H1 (cell line): ENCODE measurements at places on chromosomes 2 and 18.

DNA sequence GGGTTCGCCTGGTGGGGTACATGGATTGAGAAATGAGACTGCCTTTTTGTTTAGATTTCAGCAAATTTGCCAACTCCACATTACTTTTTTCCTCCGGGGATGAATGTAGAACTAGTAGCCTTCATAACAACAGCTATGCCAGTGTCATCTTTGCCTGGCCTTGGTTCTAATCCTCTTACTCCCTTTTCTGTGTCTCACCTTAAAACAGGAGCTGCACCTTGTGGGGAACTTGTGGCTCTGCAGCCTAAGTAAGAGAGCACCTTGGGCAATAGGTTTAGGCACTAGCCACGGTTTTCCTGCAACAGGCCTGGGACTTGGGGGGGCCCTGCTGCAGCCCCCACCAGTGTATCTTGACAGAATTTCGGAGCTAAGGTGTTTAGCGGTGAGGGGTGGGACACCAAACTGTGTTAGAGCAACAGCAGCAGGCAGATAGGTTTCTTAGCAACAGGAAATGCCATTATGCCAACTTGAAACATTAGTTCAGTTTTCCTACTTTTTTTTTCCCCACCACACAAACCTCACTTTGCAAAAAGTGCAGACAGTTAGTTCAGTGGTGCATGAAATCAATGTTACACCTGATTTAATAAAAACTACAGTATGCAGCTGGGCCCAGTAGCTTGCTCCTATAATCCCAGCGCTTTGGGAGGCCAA lies 173.7 kb downstream of the PRKCE start:
- no peak for DNase-seq

GRCh38 chr18:44885507-44885906 lies 204.8 kb downstream of the SETBP1 start:
- DNase-seq: no peak

DNA sequence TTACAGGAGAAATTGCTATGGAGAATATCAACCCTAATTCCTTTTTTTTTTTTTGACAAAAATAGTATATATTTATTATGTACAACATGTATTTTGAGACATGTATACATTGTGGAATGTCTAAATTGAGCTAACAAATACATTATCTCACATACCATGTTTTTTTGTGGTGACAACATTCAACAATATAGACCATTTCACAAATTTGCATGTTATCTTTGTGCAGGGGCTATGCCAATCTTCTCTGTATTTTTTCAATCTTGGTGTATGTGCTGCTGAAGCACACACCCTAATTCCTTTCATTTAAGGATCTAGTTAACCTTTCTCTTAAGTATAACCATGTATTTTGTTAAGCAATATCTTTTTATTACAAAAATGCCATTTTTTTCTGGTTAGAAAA lies 13.2 kb downstream of the SLC39A10 start:
- DNase-seq: no peak

GRCh38 chr2:133271105-133271504 lies 297.2 kb downstream of the NCKAP5 start:
- no peak for DNase-seq

GRCh38 chr2:85705680-85706039 lies 11.5 kb downstream of the GNLY start:
- no peak for DNase-seq

GRCh38 chr2:86764661-86765309 lies 25.9 kb downstream of the CD8A start:
- no peak for DNase-seq

DNA sequence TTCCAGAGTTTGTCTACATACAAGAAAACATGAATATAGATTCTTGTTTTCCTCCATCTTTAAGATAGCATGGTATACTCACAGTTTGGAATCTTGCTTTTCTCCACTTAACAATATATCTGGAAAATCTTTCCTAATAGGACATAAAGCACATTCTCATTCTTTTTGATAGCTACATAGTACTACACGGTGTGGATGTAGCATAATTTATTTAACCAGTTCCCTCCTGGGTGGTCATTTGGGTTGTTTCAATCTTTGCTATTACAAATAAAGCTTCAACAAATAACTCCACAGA lies 19.7 kb downstream of the MXD1 start:
- no peak for DNase-seq

DNA sequence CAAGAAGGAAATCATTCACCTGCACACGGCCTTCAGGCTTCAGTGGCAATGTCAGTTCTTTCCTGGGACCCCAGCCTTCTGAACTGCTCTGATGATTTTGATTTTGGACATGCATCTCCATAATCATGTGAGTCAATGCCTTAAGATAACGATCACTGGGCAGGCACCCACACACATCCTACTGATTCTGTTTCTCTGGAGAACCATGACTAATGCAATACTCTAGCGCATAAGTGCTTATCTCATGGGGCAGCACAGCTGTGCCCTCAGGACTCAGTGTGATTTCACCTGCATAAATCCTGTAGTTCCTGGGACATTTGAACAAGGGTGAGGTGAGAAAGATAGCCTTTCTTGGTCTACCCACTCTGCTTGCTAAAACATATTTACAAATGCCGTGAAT lies 144.6 kb downstream of the AKAIN1 start:
- no peak for DNase-seq

GRCh38 chr2:73830871-73831401 lies 2.2 kb downstream of the STAMBP start:
- DNase-seq: no peak

GRCh38 chr2:67528320-67528719 lies 131.2 kb downstream of the ETAA1 start:
- DNase-seq: no peak

GRCh38 chr2:236021499-236022057 lies 146.6 kb downstream of the GBX2 start:
- DNase-seq: no peak

GRCh38 chr2:180240774-180241173 lies 233.7 kb upstream of the CWC22 start:
- no peak for DNase-seq

DNA sequence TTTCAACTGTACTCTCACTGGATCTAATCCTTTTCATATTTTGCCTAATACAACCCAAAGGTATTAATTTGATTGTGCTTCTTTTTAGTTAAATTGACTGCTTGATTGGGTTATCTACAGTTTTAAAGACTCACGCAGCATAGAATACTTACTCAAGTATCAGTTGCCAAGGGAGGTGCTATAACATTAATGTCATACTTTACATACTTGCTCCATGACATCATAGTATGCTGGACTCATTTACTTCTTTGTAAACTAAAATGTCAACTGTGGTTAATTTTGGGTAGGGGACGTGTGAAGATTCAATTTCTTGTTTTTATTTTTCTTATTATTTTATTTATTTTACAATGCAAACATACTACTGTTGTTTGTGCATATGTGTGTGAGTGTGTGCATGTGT lies 716.2 kb upstream of the VRK2 start:
- no peak for DNase-seq

- no peak for DNase-seq
These were observed 504.2 kb downstream of the EIPR1 start for GRCh38 chr2:2873450-2873811.

GRCh38 chr2:205811387-205811786 lies 129.1 kb downstream of the NRP2 start:
- no peak for DNase-seq

GRCh38 chr18:48756511-48757226 lies 194.1 kb downstream of the SMAD7 start:
- DNase-seq: no peak

GRCh38 chr2:216560838-216561270 lies 62.2 kb downstream of the RPL37A start:
- no peak for DNase-seq

GRCh38 chr2:235773188-235773928 lies 279.5 kb downstream of the AGAP1 start:
- DNase-seq: no peak

DNA sequence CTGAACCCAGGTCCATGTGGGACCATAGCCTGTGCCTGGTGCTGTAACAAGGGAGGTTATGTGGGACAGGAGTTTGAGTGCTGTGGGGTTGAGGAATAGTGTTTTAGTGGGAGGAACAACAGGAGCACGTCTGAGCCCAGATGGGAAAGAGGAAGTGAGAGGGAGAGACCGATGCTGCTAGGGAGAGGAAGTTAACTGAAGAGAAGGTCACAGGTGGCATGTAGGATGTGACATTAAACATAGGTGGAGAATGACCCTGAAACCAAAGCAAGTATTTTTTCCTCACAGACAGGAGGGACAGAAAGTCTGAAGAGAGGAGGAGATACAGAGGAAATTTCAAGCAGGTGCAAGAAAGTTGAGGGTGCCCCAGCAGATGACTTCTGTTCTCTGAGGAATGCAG lies 87.8 kb downstream of the ACOXL start:
- DNase-seq: no peak

GRCh38 chr18:28804512-28805202 lies 627.7 kb upstream of the CDH2 start:
- no peak for DNase-seq

GRCh38 chr2:165002638-165003037 lies 47.3 kb upstream of the SLC38A11 start:
- no peak for DNase-seq

DNA sequence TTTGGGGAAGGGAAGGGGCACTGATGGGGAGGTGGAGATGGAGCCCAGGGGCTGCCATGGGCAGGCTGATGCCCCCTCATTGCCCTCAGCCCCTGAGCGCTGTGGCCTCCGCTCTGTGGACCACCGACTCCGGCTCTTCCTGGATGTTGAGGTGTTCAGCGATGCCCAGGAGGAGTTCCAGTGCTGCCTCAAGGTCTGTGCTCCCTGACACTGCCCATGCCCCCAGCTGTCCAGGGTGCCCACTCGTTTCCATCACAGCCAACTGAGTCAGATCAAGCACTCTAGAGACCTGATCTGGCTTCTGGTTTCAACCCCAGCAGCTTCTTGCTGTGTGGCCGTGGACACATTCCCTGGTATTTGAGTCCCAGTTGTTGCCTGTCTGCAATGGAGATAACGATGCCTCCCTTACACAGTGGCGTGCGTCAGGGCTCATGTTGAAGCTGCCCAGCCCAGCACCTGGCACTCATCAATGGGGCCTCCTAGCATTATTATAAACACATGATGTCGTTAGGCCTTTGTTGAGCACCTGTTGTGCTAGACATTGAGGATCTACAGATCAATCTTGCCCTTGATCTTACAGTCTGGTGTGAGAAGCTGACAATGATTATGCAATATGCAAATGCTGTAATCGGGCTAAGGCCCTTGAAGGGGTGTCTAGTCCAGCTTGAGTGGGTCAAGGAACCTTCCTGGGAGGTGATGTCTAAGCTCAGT lies 14.4 kb downstream of the STK11IP start:
- DNase-seq: no peak

- no peak for DNase-seq
These were observed 14.3 kb upstream of the STAM2 start for GRCh38 chr2:152189622-152190495.
